ENCODE measurements at places on chromosomes 13 and 19. TPM values are rescaled to one million over a fixed set of nuclear protein-coding genes. Genes with fewer than 3 reads are reported as not detected.

The EVI5L gene
- 19.2 TPM for total RNA-seq

The LRRC63 gene
- 0.28 TPM for total RNA-seq

The ZNF528 gene
- total RNA-seq, result 24.0 TPM

DNA sequence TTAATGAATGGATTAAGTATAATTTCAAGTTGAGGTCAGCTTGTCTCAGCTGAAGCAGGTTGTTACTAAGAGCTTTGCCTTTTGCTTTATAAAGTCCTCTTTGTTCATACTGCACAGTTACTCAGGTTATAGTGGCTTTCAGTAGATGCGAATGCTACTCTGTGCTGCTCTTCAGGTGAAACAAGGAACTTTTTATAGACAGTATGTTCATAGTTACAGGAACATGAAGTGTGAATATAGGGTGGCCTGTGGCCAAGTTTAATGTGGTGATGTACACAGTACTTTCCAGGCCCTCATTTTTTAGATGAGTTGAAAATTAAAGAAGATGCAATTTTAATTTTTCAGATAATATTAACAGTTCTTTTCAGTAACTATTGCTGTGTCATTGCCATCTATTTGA, 20.8 kb downstream of the SUGT1 start:
- peaks cover 13% of the 10 kb centered on the region for H3K36me3 ChIP-seq
- H3K27me3 ChIP-seq, result no peaks in the 10 kb centered on the region
- H3K27ac ChIP-seq, result no peak overlapping the region
- H3K4me3 ChIP-seq, result no peak overlapping the region
- DNase-seq, result no peak
- H3K4me1 ChIP-seq, result no peaks in the 10 kb centered on the region

DNA sequence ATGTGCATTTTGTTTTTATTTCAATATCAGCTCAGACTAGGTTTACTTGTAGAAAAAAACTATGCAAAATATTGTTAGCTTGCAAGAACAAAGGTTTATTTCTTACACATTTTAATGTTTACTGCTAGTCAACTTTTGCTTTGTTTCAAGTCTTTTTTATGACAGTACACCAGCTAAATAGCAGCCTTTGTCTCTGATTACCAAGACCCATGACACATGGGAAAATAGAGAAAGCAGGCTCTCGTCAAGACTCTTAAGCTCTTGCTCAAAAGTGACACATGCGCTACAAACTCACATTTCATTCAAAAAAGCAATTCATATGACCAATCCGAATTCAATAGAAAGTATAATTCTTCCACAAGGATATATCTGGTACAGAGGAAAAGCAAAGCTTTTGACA, 642.3 kb upstream of the SLITRK1 start:
- H3K36me3 ChIP-seq, result no peaks in the 10 kb centered on the region
- H3K27ac ChIP-seq, result no peak overlapping the region
- no peak overlapping the region for H3K4me3 ChIP-seq
- H3K27me3 ChIP-seq, result no peaks in the 10 kb centered on the region

- DNase-seq, result no peak
- H3K4me1 ChIP-seq, result peaks cover 25% of the 10 kb centered on the region
- no peaks in the 10 kb centered on the region for H3K36me3 ChIP-seq
- no peaks in the 10 kb centered on the region for H3K27me3 ChIP-seq
Observed at GRCh38 chr13:27168086-27168485, 3.5 kb downstream of the USP12 start.

DNA sequence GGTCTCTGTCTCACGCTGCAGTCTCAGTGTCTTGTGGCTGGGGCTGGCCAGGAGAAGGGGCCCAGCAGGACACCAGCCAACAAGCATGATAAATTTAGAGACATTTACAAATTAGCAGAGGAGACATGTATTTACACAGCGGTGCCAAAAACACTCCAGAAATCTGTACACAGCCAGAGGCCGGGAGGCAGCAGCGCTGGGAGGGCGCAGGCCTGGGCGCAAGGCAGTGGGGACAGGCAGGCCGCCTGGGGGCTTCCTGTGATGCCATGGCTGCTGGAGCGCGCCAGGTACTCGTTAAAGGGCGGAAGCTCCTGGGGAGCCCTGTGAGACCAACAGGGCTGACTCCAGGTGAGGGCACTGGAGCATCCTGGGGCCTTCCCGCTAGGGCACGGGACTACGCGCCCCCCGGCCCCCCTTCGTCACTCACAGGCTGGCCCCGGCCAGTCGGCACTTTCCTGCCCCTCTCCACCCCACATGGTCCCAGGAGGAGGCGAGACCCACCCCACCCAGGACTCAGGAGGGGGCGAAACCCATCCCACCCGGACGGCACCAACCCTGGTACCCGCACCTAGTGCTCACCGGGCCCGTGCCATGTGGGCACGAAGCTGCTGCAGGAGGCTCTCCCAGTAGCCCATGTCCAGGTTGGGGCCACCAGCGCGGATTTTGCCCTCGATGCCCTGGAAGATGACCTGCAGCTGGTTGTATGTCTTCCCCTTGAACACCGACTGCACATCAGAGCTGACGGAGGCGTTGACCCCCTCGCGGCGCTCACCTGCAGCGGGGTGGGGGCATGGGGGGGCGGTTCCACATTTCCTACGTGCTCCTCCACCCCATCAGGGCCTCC, 7.4 kb upstream of the TBXA2R start:
- H3K4me3 ChIP-seq, result no peak overlapping the region
- H3K4me1 ChIP-seq, result no peaks in the 10 kb centered on the region
- no peak overlapping the region for H3K27ac ChIP-seq
- H3K27me3 ChIP-seq, result no peaks in the 10 kb centered on the region
- no peaks in the 10 kb centered on the region for H3K36me3 ChIP-seq
- DNase-seq, result no peak
